ENCODE measurements at places on chromosomes 4 and X.

DNA sequence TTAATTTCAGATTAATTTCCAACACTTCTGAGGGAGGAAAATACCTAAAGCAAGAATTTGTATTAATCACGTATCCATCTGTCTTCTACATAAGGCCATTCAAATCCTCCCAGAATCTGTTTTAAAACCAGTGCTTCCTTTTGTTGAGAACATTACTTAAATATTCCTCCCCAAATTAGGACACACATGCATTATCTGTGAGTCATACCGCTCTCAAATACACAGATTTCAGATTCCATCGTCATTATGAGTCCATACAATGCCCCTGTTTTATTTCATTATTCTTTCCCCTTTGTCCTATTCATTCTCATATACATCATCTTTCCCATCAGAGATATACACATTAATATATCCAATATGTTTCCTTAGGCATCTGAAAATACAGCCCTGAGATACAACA is 57.3 kb upstream of the PRSS12 start:
- no peak for DNase-seq

DNA sequence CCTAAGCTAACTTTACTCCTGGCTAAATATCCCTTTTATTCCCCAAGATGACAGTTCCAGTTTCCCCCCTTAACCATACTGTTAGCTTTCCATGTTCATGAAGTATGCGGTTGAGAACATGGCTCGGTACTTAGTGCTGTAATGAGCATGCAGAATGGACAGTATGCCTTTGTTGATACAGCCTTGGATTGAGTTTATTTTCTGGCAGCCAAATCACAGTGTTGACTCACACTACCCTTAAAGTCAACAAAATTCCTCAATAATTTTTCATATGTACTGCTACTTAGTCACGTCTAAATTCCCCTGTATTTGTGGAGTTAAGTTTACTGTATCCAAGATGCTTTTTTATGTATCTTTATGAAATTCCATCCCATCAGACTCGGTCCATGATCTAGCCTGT is 1.4 kb upstream of the VEGFC start:
- no peak for DNase-seq

- peak; percentile 8 for DNase-seq
These were observed 13.8 kb upstream of the ENOX2 start for GRCh38 chrX:130916636-130917422.

- DNase-seq: no peak
These were observed 8.1 kb upstream of the DTHD1 start for GRCh38 chr4:36273276-36273675.

- DNase-seq: no peak
These were observed 115.2 kb downstream of the FAM53A start for GRCh38 chr4:1568855-1569460.

GRCh38 chr4:9792381-9792780 is 10.9 kb downstream of the DRD5 start:
- DNase-seq: no peak

DNA sequence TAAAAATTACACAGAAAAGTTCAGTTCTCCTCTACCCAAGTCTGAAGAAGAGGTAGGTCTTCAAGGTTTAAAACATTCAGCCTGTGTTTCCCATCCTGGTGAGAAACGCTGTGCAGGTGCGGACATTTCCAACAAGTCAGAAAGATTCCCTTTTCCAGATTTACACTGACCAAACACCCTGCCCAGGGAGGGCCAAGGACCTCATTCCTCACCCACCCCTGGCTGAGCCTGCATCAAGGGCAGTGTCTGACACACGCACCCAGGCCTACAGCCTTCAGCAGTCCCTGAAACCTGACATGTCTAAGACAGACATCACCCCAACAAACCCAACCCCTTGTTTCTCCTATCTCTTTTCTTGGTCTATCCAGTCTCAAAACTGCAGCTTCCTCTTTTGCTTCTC is 105.9 kb downstream of the APBB2 start:
- no peak for DNase-seq

DNA sequence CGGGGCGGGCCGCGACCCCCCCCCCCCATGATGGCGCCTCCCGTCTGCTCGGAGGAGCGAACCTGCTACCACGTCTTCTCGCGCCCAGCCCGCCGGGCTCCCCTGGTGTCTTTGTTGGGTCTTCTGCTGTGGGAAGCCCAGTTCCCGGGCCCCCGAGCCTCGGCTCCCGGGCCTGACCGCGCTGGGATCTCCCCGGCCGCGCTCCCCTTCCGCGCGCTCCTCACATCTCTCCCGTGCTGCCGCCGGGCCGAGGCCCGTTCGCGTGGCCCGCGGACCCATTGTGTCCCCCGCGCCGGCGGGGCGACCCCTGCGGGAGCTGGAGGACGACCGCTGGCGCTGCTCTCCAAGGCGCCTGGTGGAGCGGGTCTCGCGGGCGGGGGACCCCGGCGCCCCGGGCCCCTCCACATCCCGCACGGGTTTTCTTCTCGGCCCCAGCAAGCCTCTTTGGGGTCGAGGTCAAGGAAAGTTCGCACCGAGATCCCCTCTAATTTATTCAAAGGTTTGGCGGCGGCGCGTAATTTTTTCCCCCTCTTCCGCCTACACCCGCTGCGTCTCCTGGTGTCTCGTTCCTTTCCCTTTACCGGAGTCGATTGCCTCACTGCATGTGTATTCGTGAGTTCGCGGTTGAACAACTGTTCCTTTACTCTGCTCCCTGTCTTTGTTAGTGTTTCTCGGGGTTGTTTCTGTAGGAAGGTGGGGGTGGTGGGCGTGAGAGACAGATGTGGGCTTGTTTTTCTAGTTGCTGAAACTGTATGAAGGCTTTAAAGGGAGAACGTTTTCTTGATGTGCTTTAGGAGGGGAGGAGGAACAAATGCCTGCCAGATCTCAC is 770 bp downstream of the SMAD1 start:
- DNase-seq: peak; percentile 50

DNA sequence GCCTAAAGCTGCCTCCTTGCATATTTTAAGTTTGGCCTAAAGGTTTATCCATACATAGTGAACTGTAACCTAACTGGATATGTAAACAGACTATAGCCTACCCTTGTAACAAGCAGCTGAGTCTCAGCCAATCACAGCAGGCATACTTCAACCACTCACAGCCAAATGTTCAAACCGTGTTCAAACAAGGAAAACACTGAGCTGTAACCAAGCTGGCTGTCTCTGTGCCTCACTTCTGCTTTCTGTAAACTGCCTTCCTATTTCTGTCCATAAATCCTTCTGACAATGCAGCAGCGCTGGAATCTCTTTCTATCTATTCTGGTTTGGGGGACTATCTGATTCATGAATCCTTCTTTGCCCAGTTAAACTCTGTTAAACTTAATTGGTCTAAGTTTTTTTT is 16.4 kb downstream of the DSPP start:
- DNase-seq: no peak

DNA sequence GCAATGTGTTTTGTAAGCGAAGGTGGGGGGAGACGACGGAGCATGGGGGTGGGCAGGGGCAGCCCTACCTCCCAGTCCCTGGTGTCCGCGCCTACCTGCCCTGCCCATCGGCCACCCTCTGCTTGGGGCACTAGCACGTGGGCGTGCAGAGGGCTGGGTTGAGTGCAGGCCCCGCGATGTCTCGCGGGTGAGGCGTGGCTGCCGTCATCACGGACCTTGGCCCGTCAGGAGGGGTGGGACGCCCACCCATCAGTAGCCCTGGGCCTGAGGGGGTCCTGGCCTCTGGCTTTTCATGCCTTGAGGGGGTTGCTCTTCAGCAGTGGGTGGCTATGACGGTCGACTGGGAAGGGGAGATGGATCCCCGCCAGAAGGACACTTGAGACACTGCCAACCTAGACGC is 36.1 kb upstream of the GEMIN8 start:
- DNase-seq: no peak

DNA sequence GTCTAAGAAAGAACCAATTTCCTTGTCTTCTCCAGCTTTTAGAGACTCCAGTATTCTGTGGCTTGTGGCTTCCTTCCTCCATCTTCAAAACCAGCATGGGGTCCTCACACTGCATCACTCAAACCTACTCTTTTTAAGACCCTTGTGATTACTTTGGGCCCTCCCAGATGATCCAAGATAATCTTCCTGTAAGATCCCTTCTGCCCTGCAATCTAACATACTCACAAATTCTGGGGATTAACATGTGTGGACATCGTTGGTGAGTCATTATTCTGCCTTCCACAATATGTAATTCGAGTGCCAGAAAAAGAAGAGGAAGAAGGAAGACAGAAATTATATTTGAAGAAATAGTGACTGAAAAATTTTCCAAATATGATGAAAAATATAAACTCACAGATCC is 47.9 kb downstream of the BEND4 start:
- no peak for DNase-seq

DNA sequence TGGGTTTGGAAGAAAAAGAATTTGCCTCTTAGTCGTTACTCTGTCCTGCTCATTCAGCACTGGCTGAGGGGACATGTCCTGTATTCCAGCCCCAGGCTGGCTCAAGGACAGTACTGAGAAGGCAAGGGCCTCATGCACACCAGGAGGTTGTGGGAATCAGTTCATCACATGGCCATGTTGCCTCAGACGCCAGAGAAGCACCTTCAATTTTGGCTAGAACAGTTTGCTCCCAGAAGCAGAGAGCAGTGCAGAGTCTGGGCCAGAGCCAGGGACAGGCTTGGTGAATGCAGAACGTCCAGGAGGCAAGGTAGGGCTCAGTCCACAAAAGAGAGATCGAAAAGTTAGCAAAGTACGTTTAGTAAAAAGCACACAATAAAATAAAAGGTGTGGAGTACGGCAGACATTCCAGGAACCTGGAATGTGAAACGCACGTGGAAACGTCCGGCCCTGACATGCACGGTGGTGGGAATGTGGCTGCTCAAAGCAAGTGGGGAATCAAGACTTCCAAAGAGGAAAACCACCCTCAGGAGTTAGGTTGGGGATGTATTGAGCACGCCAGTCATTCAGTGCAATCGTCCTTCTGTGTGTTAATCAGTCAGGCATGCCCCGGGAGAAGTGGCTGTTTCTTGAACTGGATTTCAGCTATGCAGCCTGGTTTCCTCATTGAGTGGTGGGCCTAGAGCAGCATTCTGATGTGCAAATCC is 1.2 kb upstream of the SLC2A9 start:
- no peak for DNase-seq

GRCh38 chr4:139935911-139936310 is 218.1 kb downstream of the MAML3 start:
- no peak for DNase-seq

DNA sequence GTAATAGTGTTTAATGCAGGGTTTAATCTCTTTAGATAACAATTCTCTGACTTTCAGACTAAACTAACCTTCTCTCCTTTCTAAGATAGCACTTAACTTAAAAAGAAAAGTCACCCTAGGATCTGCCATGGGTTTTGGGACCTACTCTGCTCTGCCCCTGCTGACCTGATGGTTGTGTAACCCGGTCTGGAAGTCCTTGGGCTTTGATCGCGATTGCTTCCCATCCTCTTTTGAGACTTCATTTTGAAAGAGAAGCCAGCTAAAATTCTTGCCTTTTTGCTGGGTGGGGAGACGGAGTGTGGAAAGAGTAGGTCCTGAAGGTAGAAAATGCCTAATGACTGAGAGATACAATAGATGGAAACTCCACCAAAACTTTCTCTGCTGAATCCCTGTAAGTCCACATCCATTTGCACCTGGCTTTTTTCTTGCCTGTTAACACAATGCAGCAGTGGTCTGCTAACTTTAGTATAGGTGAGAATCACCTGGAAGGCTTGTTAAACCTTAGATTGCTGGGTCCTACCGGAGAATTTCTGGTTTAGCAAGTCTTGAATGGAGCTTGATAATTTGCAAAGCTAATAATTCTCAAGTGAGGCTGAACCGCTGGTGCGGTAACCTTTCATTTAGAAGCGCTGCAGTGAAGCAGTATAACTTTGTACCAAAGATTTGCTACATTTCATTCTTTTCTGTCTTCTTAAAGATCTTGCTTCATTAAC is 45.6 kb upstream of the CCSER1 start:
- DNase-seq: no peak

DNA sequence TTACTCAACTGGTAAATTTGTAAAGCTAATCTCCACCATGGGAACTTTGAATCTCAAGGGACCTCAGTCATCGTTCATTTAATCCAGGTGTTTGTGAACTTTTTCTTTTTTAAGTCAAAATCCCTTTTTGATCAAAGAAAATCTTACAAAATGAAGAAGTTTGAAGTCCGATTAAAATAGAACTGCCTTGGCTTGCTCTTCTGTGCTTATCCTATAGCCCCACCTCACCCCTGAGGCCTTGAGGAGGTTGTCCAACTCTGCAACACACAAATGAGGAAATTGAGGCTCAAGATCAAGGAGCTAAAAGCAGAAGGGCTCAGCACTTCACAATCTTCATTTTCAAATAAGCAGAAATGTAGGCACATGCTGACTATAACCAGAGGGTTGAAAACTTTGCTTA is 240.3 kb upstream of the SFRP2 start:
- no peak for DNase-seq

- DNase-seq: no peak
These were observed 704 bp upstream of the SEPSECS start for GRCh38 chr4:25160714-25161592.

- DNase-seq: no peak
These were observed 9.8 kb downstream of the ZBTB33 start for GRCh38 chrX:120260369-120260768.

DNA sequence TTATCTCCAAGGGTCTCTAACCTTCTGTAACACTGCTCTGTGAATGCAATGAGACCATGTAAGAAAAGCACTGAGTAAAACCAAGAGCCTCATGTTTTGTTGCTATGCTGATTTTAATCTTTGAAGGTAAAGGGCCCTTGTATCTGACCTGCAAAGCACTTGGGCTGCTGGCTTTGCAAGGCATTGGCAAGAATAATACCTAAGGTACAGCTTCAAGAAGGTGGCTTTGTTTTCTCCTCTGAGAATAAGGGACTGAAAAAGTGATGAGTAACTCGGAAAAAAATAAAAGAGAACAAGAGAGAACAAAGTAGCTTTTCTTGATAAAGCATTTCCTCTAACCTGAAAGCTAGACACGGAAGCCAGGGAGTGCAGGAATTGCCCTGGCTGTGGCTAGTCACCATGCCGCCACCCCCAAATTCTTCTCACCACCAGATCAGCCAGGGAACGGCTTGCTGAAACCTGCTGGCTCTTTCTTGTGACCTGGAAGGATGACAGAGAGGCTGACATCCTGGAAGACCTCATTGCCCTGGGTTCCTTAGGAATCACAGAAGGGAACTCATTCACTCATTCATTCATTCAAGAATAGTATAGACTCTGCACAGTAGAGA is 41.8 kb upstream of the HS3ST1 start:
- no peak for DNase-seq

GRCh38 chrX:103396660-103397059 is 20.3 kb downstream of the BEX3 start:
- no peak for DNase-seq

- DNase-seq: no peak
These were observed 333.4 kb upstream of the AADAT start for GRCh38 chr4:170423137-170423536.

- DNase-seq: no peak
These were observed 77.1 kb downstream of the TBCK start for GRCh38 chr4:106238820-106239420.

DNA sequence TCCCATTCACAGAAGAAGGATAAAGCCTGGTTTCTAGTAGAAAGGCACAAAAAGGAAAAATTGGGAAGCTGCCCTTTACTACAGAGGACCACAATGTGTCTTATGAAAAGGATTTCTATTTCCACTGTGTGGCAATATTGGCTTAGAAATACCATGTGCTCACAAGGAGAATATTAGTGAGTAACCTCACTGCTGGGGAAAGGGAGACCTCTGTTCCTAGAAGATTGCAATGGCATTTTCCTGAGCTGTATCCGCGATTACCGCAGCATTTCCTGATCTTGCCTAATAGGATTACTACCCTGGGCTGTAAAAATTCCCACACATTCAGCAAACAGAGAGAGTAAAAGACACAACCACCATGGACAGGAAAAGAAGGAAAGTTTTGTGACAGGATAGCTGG is 308.8 kb upstream of the TECRL start:
- no peak for DNase-seq
